Foreskin keratinocyte (primary cell): ENCODE measurements at places on chromosomes 1 and 21. TPM values are rescaled to one million over a fixed set of nuclear protein-coding genes. Genes with fewer than 3 reads are reported as not detected.

DNA sequence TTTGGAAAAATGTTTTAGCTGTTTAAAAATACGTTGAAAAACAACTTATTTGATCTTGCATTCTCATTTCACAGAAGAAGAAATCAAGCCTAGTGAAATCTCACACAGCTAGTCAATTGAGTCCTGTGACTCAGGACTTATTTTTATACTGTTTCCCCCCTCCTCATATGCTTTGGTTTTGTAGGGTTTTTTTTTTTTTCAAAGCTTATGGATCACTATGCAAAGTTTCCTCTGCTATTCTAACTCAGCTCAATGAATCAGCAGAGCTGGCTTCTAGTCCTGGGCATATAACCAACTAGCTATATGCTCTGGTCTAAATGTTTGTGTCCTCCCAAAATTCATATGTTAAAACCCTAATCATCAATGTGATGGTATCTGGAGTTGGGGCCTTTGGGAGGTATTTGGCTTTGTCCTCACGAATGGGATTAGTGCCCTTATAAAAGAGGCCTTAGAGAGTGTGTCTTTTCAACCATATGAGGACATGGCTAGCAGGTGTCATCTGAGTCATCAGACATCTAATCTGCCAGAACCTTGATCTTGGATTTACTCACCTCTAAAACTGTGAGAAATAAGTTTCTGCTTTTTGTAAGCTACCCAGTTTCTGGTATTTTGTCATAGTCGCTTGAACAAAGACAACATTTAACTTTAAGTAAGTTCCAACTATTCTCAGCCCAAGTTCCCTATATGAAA is 317.2 kb upstream of the C1orf87 start:
- no peak for DNase-seq

The PDZK1 gene
- 0.14 and 0.20 TPM in 2 replicates for total RNA-seq

DNA sequence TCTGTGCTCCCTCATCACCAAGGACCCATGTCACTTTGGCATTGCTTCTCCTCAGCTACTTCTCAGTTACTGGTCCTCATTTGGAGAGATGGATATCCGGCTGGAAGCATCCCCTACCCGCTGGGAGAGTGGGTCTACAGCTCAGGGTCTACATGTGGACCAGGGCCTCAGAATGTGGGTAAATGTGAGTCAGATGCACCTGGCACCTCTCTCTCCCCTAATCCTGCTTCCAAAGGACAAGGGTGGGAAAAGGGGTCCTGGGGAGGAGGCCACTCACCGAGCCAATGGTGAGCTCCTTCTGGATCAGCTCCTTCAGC is 908 bp downstream of the S100A6 start:
- DNase-seq = no peak

GRCh38 chr21:22806278-22806677 is 1808.1 kb downstream of the NCAM2 start:
- DNase-seq = no peak

- no peak for DNase-seq
Observed at GRCh38 chr1:21311016-21311415, 20.8 kb upstream of the ECE1 start.

DNA sequence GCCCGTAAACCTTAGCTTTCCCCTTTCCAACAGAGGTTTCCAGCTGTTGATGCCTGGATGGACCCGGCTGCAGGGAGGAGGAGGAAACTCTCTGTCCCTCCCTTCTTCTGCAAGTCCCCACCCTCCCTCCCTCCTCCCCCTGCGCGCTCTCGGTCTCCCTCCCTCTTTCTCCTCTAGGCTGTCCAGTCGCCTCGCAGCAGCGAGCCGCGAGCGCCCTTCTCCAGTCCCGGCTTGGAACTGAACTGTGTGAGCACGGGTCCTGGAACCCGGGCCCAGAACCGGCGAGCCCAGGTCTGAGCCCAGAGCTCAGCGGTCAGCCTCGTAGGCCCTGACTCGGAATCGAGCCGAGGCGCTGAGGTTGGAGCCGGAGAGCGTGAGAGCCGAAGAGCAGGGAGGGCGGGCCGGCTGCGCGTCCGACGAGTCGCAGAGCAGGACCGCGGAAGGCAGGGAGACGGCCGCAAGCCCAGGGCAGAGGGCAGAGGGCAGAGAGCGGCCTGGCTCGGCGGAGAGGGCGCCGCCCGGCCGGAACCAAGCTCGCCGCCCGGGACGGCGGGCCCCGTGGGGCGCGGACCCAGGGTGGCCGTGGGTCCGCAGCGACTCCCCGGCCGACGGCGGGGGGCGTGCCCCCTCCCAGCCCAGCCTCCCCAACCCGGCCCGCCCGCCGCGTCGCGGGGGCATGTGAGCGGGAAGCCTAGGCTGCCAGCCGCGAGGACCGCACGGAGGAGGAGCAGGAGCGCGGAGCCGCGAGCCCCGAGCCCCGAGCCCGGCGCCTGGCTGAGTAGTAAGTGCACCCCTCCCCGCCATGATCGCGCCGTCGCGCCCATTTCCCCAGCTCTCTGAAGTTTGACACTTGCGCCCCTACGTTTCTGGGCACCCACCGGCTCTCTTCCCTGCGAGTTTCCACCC is at the start of gene SOX13:
SOX13 (plus strand) TSS at position 185 of the 906 bp plus-strand sequence. CDS start 39,801 bp downstream, outside the sequence.
- DNase-seq = peak; percentile 69

- no peak for DNase-seq
Observed at GRCh38 chr1:158013840-158014730, 20.6 kb downstream of the KIRREL1 start.

DNA sequence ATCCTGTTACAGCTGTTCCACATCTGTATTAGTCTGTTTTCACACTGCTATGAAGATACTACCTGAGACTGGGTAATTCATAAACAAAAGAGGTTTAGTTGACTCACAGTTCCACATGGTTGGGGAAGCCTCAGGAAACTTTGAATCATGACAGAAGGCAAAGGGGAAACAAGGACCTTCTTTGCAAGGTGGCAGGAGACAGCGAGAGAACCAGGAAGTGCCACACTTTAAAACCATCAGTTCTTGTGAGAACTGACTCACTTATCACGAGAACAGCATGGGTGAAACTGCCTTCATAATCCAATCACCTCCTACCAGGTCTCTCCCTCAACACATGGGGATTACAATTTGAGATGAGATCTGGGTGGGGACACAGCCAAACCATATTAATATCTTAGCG is 110.3 kb upstream of the TRABD2B start:
- DNase-seq = peak; percentile 34

GRCh38 chr1:158067662-158068061 is 74.2 kb downstream of the KIRREL1 start:
- peak; percentile 12 for DNase-seq
